ENCODE measurements at places on chromosomes 11 and 22.

- no peak for DNase-seq
Observed at GRCh38 chr11:96465512-96465911, 75.7 kb downstream of the JRKL start.

DNA sequence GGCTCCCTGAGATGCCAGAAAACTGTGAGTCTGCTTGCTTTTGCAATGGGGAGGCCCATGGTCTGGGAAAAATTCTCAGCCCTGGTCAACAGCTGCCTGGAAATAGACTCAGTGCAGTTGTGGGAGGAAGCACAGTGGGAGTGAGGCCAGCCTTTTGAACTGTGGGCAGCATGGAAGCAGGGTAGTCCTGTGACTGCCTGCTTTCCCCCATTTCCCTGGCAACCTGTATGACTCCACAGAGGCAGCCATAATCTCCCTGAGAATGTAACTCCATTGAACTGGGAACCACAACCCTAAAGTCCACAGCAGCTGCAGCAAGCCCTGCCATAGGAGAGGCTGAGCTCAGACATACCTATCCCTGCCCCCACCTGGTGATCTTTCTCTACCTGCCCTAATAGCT, 494.6 kb upstream of the FAT3 start:
- no peak for DNase-seq

- DNase-seq: no peak
Observed at GRCh38 chr11:33828604-33829429, 54.5 kb upstream of the FBXO3 start.

DNA sequence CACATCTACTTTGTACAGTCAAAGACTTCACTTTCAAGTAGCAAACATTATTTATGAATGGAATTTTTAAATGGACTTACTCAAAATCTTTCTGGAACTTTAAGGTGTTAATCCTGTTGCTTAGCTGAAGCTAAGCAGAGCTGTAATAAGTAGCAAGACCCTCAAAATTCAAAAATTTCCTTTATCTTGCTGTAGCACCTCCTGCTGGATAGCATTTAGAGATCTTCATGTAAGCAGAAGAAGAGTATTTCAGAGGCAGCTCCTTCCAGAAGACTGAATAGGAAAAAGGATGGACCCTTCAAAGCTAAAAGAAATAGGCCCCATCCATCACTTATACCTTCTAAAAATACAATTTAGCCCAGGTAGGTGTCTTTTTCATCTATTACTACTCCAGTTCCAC, 3.4 kb downstream of the PHF21A start:
- DNase-seq: no peak

- no peak for DNase-seq
Observed at GRCh38 chr11:10990637-10991193, 132.9 kb upstream of the ZBED5 start.

DNA sequence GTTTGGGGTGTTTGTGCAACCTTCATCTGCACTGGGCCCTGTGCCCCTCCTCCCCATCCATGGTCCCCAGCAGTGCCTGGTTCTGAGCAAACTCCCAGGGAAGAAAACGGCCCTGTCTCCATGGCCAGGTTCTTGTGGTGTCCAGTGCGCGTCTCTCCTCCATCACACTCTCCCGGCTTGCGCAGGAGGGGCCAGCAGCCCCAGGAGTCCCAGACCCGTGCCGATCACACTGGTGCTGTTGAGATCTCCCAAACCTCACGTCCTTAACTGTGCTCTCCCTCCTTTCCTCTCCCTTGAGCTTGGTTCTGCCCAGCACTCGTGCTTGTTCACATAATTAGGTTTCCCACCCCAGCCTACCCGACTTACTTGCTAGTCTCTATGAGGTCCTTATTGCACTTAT, 10.9 kb upstream of the GRK2 start:
- no peak for DNase-seq

GRCh38 chr11:36388071-36388470, 92.0 kb downstream of the PRR5L start:
- DNase-seq: no peak

DNA sequence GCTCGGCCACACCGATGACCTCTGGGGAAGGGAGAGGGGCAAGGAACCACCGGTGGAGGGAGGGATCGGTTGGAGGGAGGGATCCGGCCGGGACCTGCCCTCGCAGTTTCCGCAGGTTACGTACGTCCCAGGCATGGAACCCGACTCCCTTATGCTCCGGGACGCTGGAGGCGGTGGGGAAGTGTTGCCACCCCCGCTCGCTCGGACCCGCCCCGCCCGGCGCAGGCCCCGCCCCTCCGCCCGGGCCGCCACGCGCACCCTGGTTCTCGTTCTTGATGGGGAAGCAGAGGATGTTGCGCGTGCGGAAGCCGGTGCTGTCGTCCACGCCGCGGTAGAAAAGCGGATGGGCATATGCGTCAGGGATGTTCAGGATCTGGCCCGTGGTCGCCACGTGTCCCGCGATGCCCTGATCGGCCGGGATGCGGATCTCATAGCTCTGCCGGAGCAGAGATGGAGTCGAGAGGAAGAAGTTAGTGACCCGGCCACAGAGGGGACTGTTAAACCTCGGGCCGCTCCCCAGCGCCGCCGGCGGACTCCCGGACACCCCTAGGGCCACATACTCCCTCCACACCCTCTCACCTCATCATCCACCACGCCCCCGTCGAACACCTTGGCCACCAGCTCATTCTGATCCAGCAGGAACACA, 89.8 kb downstream of the PDE2A start:
- no peak for DNase-seq

Data from fibroblast of skin of left quadriceps (primary cell).